ENCODE measurements at places on chromosomes 2 and 18.

- DNase-seq = no peak
Observed at GRCh38 chr2:109410039-109410815, 203.5 kb downstream of the SEPTIN10 start.

- DNase-seq = no peak
Observed at GRCh38 chr2:202455114-202455513, 79.0 kb downstream of the BMPR2 start.

GRCh38 chr18:31657823-31658669 lies 26.3 kb downstream of the B4GALT6 start:
- no peak for DNase-seq

GRCh38 chr2:19669559-19669958 lies 232.2 kb downstream of the TTC32 start:
- no peak for DNase-seq

DNA sequence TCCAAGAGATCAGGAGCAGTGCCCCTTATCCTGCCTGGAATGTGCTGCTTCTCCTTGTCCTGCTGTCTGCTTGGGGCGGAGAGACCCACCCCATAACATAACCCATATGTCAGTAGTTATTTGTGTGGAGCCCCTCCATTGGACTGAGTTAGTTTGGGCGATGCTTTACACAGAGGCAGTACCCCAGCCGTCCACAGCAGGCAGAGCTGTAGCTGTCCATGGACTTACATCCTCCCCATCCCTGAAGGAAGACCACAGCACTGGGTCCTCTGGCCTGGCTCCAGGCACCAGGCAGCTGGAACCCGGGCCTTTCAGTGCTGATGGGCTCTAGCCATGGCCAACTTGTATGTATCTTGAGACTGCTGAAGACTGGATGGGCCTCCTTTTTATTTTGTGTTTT lies 20.3 kb downstream of the GKN2 start:
- no peak for DNase-seq

GRCh38 chr2:31193806-31194205 lies 23.5 kb downstream of the CAPN14 start:
- DNase-seq = no peak

- no peak for DNase-seq
Observed at GRCh38 chr2:54546923-54547720, 91.0 kb downstream of the SPTBN1 start.

GRCh38 chr2:99611786-99612185 lies 122.0 kb upstream of the REV1 start:
- DNase-seq = no peak

- no peak for DNase-seq
Observed at GRCh38 chr2:152518034-152518433, 183.1 kb downstream of the FMNL2 start.

GRCh38 chr2:218081063-218081462 lies 12.0 kb downstream of the RUFY4 start:
- no peak for DNase-seq

GRCh38 chr2:140650825-140651224 lies 1480.0 kb downstream of the LRP1B start:
- DNase-seq = no peak

- DNase-seq = no peak
Observed at GRCh38 chr2:7997279-7997678, 684.6 kb upstream of the ID2 start.

DNA sequence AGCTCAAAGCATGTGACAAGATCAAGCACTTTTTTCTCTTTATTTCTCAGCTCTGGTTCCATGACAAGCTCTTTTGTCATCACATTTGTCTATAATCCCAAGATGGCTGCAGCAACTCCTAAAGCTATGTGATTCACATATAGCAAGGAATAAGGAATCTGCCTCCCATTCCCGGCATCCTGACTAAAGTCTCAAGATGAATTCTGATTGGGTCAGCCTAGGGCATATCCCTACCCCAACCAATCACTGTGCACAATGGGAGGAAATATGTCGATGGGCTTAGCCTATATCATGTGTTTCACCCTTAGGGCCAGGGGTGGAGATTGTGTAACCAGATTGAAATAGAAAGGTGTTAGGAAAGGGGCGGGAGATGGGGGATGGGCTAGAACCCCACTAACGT lies 23.1 kb upstream of the COLEC12 start:
- DNase-seq = no peak

GRCh38 chr2:49237867-49238603 lies 83.7 kb upstream of the FSHR start:
- no peak for DNase-seq

Measured in activated CD4-positive, alpha-beta T cell treated with anti-CD3 and anti-CD28 coated beads, Interleukin-2, amount 50 U/mL, for 24 hours (primary cell).